8988T (cell line): ENCODE measurements at places on chromosomes 2 and 18.

DNA sequence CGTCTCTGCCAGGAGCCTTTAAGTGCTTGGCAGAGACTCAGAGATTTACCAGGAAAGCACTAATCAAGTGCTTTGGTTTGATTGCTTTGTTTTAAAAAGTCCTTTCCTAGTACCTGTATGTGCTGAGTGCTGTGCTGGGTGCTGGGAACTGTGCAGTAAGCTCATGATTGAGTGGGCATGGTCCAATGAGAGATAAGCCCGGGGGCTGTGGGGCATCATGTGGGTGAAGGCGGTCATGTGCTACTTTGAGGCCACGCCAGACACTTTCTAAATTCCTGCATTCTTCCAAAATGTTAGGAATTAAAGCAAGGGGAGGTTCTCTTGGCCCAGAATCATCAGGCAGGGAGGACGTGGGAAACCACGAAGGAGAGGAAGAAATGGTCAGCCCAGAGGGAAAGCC lies 109.0 kb downstream of the ACAA2 start:
- DNase-seq: no peak

- DNase-seq: peak; percentile 34
Observed at GRCh38 chr2:128315122-128315828, 3.4 kb downstream of the HS6ST1 start.

- no peak for DNase-seq
Observed at GRCh38 chr2:98441706-98442450, 2.8 kb upstream of the INPP4A start.

DNA sequence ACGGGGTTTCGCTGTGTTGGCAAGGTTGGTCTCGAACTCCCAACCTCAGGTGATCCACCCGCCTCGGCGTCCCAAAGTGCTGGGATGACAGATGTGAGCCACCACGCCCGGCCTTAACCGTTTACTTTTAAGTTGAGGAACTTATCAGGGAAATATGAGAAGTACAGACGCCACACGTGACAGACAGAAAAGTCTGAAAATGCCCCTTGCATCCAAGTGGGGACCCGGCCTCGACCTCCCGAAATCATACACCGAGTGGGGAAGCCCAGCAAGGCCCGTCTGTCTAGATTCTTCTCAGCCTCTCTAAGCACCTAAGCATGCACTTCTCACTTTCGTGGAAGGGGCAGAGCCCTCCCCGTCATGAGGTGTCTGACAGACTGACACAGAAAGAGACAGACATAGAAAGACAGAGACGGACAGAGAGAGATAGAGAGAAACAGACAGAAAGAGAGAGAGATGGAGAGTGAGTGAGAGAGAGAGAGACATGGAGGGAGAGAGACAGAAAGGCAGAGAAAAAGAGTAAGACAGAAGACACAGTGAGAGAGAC lies 107.3 kb upstream of the ANKRD30BL start:
- no peak for DNase-seq

DNA sequence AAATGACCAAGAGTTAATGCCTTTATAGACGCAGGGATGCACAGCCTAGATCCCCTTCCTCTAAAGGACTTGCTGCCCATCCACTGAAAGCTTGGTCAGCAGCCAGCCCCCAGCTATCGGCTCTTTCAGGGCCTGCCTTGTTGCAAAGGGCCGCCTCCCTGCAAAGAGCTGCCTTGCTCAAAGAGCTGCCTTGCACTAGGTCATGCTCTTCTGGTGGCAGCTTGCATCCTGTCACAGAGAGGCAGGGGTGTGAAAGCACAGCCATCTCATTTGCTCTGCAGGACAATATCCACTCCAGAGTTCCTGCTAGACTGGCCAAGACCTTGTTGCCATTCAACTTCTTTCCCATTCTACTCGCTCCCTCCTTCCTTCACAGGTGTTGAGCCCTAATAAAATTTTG lies 137.1 kb downstream of the MCFD2 start:
- DNase-seq: no peak

- no peak for DNase-seq
Observed at GRCh38 chr2:162826921-162827320, 11.6 kb downstream of the KCNH7 start.

- no peak for DNase-seq
Observed at GRCh38 chr2:173762221-173762620, 203.0 kb downstream of the SP3 start.

DNA sequence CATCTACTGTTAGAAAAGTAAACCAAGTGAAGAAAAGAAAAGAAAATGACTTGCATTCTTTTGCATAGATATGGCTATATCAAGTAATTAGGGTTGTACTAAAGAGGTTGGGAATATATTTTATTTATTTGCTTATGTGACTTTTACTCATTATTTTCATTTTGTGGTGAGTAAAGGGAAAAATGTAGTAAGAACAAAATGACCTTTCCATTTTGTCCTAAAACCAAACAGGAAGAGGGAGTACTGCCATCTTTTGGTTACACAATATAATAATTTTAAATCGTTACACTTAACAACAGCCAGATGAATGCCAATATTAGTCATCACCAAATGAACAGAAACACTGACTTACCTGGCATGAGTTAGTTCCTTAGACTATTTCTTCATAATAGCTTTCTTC lies 47.3 kb upstream of the NDUFV2 start:
- no peak for DNase-seq

DNA sequence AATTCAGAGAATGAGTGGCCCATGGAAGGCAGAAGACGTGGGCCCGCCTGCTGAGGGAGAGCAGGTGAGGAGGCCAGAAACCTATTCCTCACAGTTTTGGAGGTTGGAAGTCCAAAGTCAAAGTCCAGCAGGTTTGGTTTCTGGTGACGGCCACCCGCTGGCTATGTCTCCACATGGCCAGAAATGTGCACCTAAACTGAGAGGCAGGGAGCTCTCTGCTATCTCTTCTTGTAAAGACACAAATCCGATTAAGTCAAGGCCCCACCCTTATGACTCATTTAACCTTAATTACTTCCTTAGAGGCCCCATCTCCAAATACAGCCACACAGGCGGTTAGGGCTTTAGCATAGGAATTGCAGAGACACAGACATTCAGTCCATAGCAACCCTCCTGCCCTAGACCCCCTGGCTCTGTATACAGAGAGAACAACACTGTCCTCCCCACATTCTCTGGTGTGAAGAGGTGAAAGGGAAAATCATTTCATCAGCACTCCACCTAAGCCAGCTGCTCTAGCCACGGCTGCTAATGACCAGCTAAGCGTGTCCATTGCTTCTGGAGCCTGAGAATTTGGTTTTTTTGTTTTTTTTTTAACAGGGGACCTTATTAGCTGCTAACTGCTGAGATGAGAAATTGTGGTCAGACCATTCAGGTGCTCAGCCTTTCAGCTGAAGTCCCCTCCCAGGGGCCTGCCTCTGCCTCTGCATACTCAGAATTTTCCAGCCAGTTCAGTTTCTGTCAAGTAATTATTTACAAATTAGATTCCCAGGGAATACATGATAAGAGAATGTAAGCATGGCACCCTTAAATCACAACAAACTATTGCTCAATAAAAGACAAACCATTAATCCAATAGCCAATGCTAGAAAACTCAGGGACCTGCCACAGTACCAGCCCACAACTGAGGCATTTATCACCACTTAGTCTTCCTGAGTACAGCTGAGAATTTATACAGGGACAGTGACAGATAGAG lies 368.7 kb upstream of the ID2 start:
- no peak for DNase-seq

- DNase-seq: no peak
Observed at GRCh38 chr2:123453772-123454171, 571.3 kb upstream of the CNTNAP5 start.

GRCh38 chr18:48739266-48740067 lies 200.6 kb downstream of the CTIF start:
- DNase-seq: no peak

- no peak for DNase-seq
Observed at GRCh38 chr18:28960146-28960545, 783.2 kb upstream of the CDH2 start.

DNA sequence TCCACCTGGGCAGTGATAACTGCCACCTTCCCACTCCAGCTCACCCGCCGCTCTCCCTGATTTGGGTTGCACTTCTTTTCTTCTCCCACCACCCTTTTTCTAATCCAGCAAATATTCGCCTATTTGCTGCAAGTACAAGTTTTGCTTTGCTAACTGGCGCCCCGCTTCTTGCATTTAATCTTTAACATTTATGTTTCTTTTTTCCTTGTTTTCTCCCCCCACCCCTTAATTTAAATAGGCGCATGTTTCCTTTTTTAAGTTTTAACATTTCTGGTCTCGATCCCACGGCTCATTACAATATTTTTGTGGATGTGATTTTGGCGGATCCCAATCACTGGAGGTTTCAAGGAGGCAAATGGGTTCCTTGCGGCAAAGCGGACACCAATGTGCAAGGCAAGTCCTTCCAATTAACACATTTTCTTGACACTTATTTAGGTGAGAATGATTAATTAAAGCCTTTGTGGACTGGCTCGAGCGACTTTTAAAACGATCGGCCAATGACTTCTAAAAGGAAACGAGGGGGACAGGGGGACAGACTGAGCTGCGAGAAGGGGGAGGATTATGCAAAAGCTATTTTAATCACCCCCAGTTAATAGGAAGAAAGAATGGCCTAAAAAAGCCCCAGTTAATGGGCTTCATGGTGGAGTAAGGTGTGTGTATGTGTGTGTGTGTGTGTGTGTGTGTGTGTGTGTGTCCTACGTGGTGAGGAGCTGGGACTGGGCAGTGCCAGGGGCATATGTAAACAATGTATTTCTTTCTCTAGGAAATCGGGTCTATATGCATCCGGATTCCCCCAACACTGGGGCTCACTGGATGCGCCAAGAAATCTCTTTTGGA lies 1.6 kb downstream of the TBR1 start:
- no peak for DNase-seq

DNA sequence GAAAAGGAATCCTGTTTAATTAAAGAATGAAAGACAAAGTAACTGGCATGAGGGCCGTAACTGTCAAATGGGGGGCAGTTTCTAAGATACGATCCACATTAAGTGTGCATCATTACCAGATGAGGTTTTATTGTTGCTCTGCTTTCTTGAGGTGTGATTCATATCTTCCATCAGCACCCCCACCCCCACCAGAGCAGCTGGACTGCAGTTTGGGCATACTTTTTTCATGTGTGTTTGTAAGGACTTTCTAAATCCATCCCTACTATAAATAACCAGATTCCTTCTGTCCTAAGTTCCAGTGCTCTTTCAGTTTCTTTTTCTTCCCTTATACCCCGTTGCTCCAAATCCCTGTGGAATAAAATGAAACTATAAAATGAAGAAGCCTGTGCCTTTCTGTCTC lies 142.1 kb downstream of the CDCA7 start:
- DNase-seq: no peak

- no peak for DNase-seq
Observed at GRCh38 chr2:33681364-33681757, 82.3 kb upstream of the FAM98A start.

- no peak for DNase-seq
Observed at GRCh38 chr2:25979001-25979400, 3.3 kb downstream of the KIF3C start.

- peak; percentile 19 for DNase-seq
Observed at GRCh38 chr2:86396291-86396785, 44.8 kb upstream of the KDM3A start.

- no peak for DNase-seq
Observed at GRCh38 chr2:122395687-122396086, 640.2 kb downstream of the TSN start.

DNA sequence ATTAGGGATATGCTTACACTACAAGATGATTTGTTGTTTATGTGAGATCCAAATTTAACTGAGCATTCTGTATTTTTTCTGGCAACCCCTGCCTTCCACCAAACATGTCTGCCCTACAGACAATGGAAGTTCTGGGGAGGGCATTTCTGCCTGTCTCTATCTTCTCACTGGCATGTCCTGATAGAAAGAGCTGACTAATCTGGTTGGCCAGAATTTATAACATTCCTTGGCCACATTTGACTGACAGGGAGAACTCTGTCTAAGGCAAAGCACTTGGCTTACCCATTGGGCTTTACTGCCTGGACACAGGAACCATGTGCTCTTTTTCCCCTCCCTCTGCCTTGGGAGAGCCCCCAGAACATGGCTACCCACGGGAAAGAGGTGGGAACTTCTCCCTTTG lies 70.6 kb upstream of the TMEM178A start:
- no peak for DNase-seq

DNA sequence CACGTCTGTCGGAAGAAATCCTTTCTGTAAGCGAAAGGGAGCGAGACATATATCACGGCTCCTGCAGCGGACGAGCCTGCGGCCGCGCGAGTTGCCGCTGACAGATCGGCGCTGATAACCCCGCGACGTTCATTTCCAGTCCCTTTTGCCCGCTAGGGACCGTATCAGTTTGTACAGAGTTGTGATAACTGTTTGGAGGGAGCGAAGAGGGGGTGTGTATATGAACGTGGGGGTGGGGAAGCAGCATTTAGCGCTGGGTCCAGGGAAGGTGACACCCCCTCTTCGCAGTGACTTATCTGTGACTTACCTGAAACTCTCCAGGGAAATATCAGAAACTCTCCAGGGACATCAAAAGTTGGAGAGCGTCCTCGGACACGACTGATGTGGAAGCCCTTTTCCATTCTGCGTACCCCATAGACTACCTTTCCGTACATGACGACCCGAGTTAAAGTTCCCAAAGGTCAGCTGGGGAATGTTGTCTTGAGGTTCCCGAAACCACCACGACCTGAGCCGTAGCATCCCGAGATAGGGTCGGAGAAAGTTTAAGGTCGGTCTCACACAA lies 948 bp upstream of the GATA6 start:
- DNase-seq: peak; percentile 94

GRCh38 chr2:121505986-121506586 lies 24.6 kb upstream of the RNU4ATAC start:
- no peak for DNase-seq

DNA sequence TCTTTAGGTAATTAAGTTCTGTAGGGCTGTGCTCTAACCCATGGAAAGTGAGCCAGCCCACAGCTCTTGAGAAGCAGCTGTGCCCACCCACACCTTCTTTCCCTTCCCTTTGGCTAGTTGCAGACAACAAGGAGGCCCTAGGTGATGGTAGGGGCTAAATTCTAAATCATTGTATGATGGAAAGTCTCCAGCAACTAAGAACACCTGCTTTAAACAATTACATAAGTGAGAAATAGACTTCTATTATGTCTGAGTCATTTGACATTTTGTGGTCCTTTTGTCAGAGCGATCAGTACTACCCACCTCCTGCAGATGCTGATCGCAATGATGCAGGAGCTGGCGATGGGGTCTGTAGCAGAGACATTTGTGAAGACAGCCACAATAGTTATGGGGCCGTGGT lies 79.6 kb downstream of the TEX51 start:
- no peak for DNase-seq

- no peak for DNase-seq
Observed at GRCh38 chr2:2777876-2778275, 446.8 kb upstream of the MYT1L start.

- no peak for DNase-seq
Observed at GRCh38 chr2:102872388-102872787, 110.6 kb downstream of the TMEM182 start.

DNA sequence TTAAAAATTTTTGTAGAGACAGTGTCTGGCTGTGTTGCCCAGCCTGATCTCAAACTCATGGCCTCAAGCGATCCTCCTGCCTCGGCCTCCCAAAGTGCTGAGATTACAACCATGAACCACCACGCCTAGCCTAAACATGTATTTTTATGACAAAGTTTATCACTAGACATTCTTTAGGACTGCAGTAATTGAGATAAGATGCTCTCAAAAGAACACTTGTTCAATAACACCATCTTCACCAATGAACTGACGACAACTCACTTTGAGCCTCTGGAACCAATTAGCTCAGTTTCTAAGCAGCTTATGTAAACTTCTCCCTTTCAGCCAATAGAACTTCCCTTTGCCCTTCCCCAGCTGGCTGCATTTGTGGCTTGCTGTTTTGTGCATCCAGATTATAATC lies 15.3 kb upstream of the PPP4R1 start:
- no peak for DNase-seq

GRCh38 chr2:151302879-151303278 lies 13.4 kb upstream of the NMI start:
- no peak for DNase-seq
